ENCODE measurements at places on chromosomes 1 and 21.

- DNase-seq, result no peak
Measured at GRCh38 chr1:47656719-47657685, 219.2 kb downstream of the FOXD2 start.

DNA sequence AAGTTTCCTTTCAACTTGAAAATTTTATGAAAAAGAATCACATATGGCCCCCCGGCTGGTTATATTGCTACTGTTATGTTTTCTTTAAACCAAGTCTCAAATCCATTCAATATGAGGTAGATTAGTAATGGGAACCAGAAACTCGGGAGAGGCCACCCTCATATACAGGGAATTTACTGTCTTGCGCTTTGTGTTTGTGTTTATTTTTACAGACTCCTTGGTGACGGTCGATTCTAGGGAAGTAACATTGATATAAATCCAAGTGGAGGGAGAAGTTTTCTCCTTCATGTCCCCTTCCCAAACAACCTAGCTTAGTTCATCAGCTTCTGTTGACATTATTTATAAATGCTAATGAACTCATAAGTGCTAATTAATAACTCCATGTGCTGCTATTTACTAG lies 163.5 kb upstream of the LMO4 start:
- DNase-seq, result no peak

DNA sequence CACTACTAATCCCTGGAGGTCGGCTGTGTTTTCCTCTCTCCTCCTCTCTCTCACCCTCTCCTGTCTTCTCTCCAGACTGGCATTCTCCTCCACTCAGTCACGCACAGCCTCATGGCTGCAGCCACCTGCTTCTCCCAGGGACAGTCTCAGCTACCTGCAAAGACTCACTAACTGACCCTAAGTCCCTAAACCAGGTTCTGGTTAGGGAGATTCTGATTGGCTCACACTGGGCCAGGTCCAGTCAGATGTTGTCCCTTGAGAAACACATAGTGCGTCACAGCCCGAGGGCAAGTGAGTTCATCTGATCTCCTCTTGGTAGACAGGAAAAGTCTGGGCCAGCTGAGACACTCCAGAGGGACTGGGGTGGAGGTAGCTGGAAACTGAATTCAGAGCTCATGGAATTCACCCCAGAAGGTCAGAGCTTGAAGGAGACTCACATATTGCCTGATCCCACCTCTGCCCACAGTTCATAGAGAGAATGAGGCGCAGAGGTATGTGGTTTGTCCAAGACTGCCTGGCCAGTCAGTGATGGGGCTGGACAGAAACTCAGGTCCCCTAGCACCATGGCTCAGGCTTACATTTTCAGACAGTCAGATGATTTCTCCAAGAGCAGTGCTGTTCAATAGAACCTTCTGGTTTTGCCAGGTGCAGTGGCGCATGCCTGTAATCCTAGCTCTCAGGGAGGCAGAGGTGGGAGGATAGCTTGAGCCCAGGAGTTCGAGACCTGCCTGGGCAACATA lies 40.4 kb upstream of the RPL11 start:
- DNase-seq, result no peak

GRCh38 chr21:33236766-33237165 lies 7.0 kb downstream of the IFNAR2 start:
- DNase-seq, result no peak

GRCh38 chr1:244789276-244789580 lies 46.2 kb upstream of the COX20 start:
- peak; percentile 38 for DNase-seq

DNA sequence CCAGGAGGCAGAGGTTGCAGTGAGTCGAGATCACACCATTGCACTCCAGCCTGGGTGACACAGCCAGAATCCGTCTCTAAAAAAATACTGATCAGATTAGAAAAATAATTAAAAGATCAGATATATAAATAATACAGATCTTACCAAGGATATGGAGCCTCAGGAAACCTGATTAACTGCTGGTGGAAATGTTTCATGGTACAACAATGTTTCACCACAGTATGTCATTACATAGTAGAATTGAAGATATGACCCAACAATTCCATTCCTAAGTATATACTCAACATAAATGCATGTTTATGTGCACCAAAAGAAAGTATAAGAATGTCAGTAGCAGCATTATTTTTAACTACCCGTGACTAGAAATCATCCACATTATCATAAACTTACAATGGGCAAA lies 41.7 kb downstream of the CD53 start:
- no peak for DNase-seq

DNA sequence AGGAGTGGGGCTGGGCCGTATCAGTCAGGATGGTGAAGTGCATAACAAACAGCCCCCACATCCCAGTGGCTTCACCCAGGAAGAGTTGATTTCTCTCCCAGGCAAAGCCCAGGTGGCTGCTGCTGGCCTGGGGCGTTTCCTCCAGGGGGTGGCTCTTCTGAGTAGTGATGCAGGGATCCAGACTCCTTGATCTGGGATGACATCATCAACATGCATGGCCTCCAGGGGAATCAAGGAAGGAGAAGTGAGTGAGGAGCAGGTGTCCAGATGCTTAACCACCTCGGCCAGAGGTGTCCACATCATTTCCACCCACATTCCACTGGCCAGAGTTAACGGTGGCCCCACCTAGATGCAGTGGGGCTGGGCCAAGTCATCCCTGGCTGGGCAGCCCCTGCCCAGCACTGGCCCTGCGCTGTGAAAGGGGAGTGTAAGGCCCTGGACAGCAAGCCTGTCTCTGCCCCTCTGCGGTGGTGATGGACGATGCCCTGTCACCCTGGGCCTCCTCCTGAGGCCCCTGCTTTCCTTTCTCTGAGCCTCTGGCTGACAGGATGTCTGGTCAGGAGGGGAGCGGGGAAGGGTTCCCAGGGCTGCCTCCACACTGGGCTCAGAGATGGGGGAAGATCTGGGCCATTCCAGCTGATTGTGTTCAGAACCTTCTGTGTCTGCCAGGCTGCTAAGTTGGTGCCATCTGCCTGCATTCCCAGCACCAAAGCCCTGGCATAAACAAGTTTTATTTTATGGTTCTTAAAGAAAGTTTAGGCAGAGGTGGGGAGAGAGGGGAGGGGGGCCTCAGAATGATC lies 598.2 kb downstream of the MATN1 start:
- no peak for DNase-seq

DNA sequence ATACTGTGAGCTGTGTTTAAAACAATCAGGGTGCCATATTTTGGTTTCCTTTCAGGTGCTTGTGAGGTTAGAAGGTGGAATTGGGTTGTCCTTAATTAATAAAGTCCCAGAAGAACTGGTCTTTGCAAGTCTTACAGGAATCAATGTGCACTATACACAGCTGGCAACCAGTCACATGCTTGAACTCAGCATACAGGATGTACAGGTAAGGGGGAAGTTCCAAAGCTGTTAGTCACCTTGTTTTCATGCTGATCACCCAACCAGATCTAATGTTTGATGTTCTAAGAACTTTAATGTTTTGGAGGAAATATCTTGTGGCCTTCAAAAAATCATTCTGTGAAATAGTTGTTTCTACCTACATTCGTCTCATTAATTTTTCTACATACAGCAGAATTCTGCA lies 156.3 kb downstream of the VPS13D start:
- no peak for DNase-seq

- DNase-seq, result no peak
Measured at GRCh38 chr1:24228311-24228710, 41.2 kb upstream of the IFNLR1 start.

- DNase-seq, result no peak
Measured at GRCh38 chr21:45839274-45839673, 142.3 kb upstream of the COL6A1 start.

DNA sequence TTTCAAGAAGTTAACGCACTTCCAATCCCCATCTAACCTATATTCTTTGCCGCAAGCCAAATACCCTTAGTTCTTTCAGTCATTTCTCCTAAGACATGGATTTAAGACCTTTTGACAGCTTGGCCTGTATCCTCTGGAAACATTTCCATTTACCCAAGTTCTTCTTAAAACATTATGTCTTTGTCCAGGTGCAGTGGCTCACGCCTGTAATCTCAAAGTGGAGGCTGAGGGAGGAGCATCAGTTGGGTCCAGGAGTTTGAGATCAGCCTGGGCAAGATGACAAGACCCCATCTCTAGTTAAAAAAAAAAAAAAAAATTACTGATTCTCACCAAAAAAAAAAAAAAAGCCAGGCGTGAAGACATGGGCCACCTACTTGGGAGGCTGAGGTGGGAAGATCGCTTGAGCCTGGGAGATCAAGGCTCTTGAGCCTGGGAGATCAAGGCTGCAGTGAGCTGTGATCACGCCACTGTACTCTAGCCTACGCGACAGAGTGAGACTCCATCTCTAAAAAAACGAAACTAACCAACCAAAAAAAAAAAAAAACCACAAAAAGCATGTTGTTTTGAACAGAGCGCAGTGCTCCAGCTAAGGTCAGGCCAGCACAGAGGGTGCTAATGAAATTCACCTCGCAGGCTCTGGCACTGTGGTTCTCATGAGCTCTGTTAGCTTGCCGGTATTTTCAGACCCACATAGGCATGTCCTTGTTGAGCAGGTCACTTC lies 36.0 kb downstream of the NUAK2 start:
- DNase-seq, result no peak

DNA sequence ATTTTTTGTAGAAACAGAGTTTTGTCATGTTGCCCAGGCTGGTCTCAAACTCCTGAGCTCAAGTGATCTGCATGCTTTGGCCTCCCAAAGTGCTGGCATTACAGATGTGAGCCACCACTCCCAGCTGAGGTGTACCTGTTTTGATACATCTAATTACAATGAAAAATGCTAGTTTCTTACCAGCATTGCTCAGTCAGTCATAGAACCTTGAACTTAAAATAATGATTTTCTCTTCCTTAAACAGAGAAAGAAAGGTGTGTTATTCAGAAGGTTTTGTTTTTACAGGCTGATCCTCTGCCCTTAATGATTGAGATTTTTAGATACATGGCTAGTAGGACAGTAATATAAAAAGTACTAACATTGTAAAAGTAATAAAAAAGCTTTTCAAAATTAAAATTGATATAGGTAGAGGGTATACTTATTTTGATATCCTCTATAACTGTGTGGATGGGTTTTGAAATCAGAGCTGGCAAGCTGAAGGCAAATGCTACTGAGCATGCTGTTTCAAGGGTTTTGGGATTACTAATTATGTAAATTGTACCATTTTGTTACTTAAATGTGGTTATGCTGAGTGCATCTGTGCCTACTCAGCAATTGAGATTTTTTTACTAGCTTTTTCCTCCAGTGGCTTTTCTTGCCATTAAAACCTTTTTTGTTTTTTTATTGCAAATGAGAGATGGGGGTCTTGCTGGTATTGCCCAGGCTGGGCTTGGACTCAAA lies 16.1 kb downstream of the PRRC2C start:
- no peak for DNase-seq

DNA sequence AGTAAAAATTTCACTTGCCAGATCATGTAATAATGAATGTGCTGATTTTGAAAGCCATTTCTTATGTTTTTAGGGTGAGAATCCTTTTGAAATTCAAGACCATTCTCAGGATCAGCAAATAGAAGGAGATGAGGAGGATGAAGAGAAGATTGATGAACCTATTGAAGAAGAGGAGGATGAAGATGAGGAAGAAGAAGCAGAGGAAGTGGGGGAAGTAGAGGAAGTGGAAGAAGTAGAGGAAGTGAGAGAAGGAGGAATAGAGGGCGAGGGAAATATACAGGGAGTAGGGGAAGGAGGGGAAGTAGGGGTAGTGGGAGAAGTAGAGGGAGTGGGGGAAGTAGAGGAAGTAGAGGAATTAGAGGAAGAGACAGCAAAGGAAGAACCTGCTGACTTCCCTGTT lies 32.4 kb downstream of the ZNF326 start:
- DNase-seq, result no peak

DNA sequence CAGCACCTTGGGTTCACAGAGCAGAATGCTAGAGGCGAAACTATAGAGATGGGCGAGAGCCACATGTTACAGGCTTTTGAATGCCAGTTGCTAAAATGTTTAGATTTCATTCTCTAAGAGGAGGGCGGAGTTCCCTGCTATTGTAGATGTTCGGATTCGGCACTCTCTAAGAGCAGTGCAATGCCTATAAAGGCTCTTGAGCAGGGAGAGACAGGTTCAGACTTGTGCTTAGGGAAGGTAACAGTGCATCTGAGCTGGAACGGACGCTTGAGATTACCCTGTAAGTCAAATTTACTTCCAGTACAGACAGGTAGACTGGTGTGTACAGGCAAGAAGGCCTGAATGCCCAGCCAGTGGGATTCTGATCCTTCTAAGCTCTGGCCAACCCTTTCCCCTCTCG lies 15.3 kb downstream of the LURAP1 start:
- DNase-seq, result no peak

DNA sequence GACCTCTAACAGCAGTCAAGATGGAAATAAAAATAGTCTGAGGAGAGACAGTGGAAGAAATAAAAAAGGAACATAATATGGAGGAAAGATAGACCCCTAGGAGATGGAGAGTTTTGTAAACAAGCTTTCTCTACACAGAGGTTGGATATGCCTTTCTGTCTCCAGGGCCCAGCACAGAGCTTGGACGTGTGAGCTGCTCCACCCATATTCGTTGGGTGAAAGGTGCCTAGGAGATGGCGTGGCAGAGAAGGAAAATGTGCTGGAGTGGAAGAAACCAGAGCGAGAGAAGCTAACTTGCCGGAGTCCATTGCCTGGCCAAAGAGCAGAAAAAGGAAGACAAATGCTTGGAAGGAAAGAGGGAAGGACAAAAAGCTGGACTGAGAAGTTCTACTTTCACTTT lies 78.3 kb upstream of the LMO4 start:
- no peak for DNase-seq

GRCh38 chr1:157288996-157289395 lies 150.8 kb upstream of the ETV3 start:
- DNase-seq, result no peak

GRCh38 chr1:212255705-212256307 lies 29.4 kb upstream of the PPP2R5A start:
- DNase-seq, result no peak

DNA sequence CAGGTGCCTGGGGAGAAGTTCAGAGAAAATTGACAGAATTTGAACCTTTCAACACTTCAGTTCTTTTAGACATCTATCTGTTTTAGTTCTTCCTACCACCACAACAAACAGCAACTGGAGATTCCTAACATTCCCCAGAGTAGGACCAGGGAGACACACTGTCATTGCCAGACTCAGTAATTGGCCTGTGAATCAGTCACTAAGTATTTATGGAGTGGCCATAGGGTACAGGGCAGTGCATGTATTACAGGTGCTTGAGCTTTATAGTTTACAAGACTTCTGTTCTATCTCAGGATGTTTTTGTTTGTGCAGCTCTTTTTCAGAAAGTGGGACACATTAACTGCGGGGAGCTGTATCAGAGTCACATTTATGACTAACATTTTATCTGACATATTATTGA lies 1.7 kb downstream of the CDC14A start:
- no peak for DNase-seq

Data from nucleus accumbens (tissue), 56 donors.